ENCODE measurements at places on chromosomes 4 and X.

DNA sequence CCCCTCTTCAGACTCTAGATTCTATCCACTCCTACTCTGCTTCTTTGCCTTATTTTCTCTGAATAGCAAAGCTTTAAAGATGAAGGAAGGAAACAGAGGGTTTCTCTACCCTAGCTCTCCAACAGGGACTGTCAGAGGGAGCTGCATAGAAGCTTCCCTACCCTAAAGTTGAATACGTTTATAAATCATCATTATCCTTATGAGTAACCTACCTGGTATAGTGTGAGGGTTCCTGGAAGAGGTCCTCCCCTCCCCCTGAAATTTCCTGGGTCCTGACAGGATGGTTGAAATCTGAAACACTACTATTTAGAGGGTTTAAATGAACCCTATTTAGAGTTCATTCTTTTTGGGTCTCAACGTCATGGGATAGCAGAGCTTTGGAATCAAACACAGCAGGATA is 187.0 kb upstream of the RBPJ start:
- no peak for DNase-seq

DNA sequence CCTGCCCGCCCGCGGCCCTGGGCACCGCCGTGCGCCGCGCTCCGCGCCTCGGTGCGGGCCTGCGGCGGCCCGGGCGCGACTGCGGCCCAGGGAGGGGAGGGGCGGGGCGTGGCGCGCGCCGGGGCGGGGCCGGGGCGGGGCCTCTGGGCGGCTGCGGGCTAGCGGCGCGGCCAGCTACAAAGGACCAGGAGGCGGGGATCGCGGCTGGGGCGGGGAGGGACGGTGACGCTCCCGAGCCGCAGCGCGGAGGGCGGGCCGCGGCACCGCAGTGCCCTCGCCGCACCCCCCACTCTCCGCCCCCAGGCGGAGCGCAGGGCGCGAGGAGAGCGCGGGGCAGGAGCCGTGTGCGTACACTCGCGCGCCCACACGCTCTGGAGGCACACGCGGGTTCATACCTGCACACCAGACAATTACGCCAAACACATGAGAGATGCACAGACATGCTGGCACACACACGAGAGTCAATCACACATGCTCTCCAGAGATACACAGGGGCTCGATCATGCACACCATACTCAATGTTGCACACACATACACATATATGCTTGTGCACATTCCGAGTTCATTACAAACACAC is at the start of gene CRMP1:
Gene CRMP1 (minus strand): TSS at position 83 of the 577 bp plus-strand sequence. CDS start 117 bp downstream, outside the sequence.
- DNase-seq, result no peak

DNA sequence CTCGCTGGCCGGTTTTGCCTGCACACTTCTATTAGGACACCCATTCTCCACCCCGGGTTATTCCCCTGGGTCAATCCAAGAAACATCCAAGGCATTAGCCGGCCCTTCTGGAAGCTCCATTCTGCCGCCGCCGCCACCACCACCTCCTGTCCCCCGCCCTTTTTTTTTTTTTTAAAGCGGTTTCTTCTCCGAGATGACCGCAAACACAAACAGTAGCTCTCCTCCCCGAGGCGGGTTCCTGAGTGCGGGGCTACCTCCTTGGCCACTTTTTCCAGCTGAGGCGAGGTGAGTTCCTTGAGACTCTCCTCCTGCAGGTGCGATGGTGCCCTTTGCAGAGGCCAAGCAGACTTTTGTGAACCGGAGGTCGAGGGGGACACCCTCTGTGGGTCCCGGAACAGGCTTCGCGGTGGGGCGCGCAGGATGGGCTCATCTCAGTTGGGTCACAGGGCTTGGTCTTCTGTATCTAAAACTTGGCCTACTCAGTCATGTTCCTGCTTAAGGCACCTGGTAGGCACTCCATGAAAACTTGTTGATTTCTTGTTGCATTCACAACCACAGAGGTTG is 930 bp downstream of the NWD2 start:
- no peak for DNase-seq

DNA sequence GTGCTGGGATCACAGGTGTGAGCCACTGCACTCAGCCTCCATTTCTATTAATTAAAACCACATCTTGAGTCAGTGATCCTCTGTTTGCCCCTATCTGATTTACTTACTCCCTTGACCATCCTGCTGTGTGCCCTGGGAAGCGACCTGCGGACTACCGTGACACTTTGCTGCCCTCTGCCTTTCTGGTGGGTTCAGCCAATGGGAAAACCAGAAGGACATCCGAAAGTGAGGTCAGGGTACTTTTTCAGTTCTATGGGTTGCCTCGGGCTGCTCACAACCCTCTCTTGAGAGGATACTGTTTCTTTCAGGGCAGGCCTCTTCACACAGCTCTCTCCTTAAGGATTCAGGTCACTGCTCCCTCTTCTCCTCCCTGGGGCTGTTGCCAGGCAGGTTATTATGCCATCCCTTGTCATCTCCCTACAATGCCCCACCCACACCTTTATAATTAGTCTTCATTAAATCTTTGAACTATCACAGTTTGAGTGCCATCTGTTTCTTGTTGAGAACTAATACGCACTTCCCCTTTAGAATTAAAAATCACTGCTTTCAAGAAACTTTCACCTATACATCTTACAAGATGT is 21.4 kb downstream of the PLAC8 start:
- DNase-seq, result no peak

- DNase-seq, result no peak
These were observed 139.6 kb downstream of the SOWAHB start for GRCh38 chr4:76758290-76758882.

DNA sequence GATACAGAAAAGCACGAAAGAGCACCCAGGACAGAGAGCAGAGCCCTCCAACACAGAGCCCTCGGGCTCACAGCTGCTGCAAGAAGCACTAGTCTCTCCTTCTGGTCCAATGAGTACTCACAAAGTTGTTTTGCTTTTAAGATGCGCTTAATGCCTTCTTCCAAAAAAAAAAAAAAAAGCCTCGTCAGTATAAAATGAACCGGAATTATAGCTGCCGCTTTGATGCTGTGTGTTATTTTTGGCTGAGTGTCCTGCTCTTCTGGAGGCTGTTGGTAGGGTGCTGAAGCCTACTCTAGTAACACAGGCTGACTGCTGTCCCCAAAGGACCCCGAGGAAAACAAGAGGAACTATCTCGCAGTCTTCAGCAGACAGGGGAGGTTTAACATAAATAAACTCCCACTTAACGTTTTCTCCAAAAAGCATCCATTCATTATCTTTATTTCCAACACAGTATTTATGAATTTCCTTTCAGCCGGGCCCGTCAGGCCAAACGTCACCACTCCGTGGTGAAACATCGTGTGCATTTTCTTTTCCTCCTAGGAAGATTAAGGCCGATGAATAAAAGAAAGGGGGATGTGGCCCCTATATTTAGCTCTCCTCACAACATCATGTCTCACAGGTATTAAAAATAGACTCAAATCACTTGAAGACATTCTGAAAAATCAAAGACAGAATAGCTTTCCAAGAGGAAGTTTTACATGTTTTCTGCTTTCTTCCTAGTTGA is 213.7 kb upstream of the PPARGC1A start:
- no peak for DNase-seq

GRCh38 chrX:45862801-45863200 is 662.1 kb upstream of the DIPK2B start:
- no peak for DNase-seq

DNA sequence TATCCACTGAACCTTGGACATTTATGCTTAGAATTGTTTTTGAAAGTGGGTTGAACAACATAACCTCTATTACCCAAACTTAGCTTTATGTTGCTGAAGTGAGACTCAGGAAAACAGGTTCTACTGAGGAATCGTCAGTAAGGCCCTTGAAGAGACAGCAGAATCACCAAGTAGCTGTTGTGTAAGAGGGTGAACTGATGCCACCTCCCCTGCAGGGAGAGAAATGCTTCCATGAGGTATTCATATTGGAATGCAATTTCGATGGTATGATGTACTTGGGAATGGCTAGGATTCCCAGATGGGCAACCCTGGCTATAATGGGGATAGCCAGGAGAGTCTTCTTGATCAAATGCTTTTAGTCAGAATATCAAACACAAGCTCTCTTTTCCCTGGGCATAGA is 4.1 kb upstream of the SCRG1 start:
- no peak for DNase-seq

DNA sequence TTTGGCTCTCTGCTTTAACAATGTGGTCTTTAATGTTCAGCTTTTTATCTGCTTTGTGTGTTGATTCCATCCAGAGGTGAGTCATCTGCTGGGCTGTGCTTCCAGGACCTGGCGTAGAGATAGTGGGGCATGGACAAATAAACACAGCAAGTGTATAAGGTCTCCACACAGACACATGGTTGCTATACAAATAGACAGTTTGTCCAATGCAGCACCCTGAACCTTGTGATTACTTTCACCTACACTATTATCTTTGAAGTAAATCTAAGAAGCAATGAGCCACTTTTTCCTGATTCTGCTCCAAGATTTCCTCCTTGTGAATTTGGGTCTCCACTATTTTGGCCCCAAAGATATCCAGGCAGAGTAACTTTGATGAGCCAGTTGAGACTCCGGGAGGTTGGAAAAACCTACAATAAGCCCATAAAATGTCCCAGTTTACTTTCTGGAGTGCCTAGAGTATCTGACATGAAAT is 12.1 kb downstream of the PPARGC1A start:
- no peak for DNase-seq

DNA sequence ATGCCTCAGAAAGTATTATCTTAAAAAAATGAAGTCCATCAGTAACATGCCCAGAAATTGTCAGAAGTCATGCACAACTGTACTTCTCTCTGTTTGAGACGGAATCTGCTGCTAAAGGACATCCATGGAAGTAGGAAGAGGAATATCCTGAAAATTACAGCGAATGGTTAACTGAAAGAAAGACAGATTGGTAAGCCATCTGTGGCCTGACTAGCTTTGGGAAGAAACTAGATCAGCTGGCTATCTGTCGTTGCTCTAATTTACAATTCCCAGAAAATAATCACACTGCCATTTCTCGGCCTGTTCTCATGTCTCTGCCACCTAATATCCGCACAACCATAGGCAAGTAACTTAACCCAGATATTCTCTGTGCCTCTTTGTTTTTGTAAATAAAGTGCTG is 496.5 kb downstream of the PCDH19 start:
- DNase-seq, result no peak

DNA sequence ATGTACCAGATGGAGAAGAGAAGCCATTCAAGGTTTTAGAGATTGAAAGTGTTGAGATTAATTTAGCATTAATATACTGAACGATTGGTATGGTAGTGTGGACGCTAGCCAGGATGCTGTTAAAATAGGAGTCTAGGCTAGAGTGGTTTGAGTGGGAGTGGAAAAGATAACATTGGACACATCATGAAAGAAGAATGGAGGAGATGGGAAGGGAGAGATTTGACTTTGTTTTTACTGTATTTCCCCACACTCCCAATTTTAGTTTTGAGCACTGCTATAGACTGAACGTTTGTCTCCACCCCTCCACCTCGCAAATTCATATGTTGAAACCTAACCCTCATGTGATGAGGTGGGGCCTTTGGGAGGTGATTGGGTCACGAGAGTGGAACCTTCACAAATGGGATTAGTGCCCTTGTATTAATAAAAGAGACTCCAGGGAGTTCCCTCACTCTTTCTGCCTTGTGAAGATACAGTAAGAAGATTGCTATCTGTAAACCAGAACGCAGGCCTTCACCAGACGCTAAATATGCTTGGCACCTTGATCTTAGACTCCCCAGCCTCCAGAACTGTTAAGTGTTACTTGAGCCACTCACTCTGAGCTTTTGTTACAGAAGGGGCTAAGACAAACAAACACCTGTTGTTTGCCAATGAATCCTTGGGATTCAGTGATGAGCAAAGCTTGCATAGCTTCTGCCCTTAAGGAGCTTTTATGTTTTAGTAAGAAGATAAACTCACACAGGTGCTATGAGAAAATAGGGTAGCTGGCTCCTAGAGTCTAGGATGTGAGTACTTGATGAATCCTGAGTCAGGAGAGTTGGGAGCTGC is 25.8 kb downstream of the USP9X start:
- DNase-seq, result no peak

GRCh38 chr4:74428276-74428675 is 16.7 kb upstream of the AREG start:
- DNase-seq, result no peak

DNA sequence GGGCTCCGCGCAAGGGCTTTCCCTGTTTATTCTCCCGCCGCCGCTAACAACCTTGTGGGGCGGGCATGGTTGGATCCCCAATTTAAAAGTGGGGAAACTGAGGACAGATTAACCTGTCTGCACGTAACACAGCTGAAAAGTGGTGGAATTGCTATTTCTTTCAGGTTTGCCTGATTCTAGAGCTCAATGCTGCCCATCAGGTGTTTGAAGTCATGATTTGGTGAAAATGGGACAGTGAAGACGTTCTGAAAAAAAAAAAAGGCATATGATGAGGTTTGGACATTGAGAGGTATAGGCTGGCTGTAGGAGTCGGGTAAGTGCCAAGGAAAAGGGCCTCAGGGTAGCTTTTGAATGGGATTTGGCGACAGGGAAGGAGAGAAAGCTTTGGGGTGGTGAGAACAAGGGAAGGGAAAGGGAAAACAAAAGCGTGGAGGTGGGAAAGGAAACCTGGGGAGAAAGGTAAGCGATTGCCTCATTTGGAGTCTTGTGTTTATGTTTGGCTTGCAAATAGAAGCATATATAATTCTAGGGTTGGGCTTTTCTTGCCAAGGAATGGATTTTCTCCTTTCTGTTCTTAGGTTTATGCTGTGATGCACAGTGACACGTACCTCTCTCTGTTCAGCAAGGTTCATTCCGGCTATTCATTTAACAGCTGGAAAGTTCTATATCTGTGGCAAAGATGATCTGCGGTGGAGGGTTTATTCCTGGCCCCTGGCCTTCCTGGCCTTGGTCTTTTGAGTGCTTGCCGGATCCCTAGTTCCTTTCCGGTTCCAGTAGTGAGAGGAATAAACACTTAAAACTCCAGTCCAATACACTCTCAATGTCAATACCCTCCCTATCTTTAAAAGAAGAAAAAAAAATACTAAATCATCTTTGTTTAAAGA is 2.4 kb upstream of the STIM2 start:
- no peak for DNase-seq

- DNase-seq, result no peak
These were observed 14.0 kb downstream of the RTL5 start for GRCh38 chrX:72117636-72118210.

DNA sequence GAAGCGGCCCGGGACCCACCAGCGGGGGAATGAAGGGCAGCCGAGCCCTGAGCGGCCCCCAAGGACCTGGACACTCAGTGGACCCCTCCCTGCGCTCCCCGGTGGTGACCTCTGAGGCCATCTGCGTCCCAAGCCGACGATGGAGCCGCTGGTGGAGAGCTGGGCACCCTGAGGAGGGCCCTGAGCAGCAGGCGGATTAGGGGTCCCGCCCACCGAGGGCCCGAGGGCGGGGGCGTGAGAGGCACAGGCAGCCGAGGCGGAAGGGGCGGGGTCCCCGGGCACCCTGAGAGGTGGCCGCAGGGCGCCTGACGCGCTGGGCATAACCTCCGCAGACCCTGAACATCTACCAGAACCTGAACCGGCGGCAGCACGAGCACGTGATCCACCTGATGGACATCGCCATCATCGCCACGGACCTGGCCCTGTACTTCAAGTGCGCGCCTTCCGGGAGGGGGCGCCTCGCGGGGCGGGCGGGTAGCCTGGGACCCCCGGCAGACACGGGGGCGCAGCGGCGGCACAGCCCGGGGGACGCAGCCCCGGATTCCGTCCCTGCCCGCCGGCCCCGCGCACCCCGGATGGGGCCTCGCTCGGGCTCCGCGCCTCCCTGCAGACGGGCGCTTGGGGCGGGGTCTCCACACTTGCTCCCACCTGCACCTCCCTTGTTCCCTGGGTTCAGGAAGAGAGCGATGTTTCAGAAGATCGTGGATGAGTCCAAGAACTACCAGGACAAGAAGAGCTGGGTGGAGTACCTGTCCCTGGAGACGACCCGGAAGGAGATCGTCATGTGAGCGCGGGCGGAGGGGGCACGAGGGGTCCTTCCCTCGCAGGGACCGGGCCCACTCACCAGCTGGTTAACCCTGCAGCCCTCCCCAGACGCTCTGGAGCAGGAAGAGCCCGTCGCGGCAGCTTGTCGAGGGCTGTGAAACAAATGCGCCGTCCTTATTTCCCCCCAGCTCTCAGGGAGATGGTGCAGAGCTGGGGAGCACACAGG is 10.3 kb downstream of the ATP5ME start:
- no peak for DNase-seq

Measured in stimulated activated CD4-positive, alpha-beta T cell treated with anti-CD3 and anti-CD28 coated beads, Interleukin-1b, Interleukin-23, amount 100 ng/mL, for 1 hour (primary cell).